ENCODE measurements at places on chromosomes 7 and 10.

- no peak for DNase-seq
Measured at GRCh38 chr7:36381056-36381455, 8.6 kb upstream of the ANLN start.

- DNase-seq = no peak
Measured at GRCh38 chr7:87687653-87688254, 59.6 kb downstream of the RUNDC3B start.

DNA sequence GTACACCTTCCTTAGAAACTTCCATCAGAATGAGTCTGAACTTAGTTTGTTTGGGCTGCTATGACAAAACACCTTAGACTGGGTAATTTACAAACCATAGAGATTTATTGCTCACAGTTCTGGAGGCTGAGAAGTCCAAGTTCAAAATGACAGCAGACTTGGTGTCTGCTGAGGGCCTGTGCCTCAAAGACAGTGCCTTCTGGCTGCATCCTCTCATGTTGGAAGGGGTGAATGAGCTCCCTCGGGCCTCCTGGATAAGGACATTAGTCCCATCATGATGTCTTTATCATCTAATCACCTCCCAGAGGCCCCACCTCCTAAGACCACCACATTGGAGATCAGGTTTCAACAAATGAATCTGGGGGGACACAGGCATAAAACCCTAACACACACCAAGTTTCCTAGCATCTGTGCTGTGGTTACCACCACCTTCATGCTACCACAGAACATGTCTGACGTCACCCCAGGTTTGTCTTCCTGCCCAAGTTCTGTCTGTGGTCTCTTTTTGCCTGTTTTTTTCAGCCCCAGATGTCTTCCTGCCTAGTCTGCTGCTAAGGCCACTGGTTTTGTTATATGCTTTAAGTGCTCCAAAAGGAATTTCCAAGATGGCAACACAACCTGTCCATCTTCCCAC, 150.9 kb upstream of the COBL start:
- DNase-seq = no peak

DNA sequence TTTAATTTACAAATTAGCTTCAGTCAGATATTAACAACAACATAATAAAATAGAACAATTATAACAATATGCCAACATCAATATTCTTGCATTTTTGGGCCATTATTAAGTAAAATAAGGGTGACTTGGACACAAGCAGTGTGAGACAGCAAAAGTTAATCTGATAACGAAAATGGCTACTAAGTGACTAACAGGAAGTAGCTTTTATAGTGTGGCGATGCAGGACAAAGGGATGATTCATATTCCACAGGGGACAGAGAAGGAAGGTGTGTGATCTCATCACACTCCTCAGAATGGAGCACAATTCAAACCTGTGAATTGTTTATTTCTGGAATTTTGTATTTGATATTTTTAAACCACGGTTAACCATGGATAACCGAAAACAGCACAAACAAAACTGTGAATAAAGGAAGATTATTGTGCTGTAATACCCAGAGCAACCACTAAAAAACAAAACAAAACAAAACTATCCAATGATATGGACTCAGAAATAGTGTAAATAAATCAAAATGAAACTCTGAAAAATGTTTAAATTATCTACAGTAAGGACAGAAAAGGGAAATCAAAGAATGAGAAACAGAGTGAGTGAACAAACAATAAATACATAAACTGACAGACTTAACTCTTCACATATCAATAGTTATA, 66.9 kb upstream of the TFEC start:
- DNase-seq = no peak

DNA sequence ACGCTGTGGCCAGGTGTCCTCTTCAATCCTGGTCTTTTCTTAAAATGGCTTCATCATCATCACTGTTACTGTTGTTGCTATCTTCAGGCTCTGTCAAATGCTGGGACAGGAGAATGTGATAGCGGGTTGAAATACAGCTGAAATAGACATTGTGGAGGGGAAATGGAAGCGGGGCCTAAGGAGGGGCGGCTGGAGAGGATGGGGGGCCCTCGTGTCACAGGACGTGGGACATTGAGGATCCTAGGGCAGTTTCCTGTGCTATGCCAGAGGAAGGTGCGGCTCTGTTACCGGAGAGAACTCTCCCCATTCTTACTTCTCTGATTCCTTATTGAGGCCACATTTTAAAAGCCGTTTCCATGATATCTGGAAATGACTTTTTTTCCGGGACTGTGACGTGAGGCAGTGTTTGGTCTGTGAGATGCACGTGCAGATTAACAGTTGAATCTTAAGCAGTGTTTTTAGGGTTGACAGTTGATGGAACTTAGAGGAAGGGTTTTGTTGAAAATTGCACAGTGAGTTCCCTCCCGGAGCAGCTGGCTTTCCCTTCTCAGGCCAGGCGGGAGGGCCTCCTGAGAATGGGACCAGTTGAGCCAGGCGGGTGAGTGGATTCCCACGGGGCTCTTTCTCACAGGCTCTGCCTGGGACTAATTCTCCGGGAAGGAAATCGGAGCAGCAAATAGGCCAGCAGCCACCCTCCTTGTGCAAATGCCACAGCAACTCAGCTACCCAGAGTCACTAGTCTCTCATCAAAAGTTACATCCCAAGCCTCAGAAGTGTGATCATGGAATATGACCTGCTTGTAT, 125.2 kb downstream of the TACC2 start:
- no peak for DNase-seq

DNA sequence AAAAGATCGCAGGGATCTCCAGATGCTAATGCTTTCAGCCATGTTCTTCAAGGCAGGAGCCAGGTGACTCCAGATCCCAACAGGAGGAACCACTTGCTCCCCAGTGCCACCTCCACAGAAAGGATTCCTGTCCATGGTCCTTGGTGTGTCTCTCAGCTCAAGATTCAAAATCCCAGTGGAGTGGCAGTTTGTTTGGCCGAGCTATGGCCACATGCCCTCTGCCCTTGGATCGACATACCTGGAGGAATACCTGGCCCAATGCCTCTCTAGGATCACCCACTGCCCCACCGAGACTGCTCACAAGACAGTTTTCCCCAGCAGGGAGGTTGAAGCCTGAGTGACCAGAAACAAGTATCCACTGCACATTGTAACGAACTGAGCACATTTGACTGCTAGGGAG, 3.9 kb upstream of the GPRIN2 start:
- DNase-seq = no peak

DNA sequence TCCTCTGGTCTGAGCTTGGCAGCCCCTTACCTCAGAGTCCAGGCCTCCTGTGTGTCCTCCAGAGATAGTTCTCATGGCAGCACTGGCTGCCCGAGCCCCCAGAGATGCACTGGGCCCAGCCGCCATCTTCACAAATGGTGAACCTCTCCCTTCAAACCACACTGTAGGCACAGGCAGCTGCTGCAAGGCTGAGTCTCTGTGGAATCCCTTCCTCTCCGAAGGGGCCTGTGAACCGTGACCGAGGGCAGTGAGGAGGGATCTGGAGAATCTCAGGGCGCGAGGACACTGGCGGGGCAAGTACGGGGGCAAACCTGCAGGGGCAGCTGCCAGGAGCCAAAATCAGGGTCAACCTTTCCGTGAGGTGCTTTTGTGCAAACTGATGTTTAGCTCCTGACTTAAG, 69.5 kb upstream of the CFAP46 start:
- no peak for DNase-seq

- peak; percentile 14 for DNase-seq
Measured at GRCh38 chr10:122662231-122662630, 37.4 kb downstream of the C10orf120 start.

GRCh38 chr7:55063061-55063460, 44.2 kb downstream of the EGFR start:
- no peak for DNase-seq

DNA sequence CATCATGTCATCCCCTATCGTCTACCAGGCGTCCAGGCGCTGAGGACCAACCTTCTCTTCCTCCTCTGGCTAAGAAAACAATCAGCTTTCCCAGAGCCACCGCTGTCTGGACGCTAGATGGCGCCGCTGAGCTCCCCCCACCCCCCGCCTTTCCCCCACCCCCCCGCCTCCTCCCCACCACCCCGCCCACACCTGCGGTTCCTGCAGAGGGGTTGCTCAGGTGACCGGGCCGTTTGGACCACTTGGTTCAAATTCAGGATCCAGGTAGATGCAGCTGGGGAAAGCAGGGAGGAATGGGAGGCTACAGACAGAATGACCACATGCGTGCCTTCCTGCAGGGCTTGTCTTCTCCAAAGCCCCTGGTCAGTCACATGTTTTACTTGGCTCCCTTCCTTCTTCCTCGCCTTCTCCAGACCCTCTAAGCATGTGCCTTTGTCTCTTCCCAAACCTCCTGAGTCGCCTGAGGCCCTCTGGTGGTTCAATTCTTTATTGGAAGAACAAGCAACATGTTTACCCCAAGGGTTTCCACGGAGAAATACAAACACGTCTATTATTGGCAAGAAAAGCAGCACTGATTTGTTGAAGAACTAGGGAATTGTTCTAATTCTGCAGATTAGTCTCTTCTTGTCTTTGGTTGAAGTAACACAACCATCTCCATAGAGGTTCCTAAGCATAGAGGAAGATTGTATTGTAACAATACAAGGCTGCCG, 24.7 kb downstream of the AOC1 start:
- no peak for DNase-seq

GRCh38 chr7:81627536-81628287, 142.1 kb downstream of the HGF start:
- DNase-seq = no peak

DNA sequence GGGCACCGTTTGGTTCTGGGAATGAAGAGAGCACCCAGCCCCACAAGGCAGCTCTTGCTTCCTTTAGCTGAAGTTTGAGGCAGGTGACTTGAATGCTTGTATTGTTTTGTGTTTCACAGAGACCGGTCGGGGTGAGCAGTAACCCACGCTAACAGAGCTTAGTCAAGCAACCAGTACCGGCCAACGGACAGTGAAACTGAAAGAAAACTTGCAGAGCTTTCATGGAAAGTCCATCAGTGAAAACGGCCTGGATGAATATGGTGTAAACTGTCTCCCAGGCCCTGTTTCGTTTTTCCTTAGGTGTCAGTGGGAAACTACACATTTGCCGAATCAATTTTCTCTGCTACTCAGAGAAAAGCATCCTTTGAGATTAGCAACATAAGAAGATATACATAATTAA, 101.1 kb downstream of the LYZL1 start:
- no peak for DNase-seq

- no peak for DNase-seq
Measured at GRCh38 chr7:140426130-140426529, 22.3 kb downstream of the RAB19 start.

DNA sequence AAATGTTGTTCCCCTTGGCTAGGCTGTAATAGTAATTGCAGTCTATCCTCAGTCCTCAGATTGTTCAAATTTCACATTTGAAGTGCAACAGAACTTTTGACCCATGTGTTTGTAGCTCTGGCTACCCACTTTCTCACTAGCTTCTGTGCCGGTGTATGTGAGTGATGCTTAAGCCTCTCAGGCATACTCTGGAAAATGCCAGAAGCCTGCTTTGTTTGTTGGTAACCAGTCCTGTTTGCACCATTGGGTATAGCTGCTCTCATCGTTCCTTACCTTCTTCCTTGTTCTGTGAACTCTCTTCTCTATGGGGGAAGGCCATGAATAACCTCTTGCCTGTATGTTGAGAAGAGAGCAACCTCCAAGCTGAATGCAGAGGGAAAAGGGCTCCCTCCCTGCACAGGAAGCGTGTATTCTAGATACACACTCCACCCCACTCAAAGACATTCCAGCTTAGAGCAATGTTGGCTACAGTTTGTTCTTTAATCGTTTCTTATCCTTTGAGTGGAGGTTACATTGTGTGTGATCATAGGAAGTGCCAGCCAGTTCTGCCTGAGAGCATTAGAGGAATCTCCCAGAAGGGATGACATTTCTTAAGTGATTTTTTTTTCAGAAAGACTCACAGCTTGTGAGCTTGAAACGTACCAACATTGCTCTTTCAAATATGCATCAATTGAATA, 40.5 kb downstream of the C1QL3 start:
- DNase-seq = no peak

GRCh38 chr7:55247428-55247827, 117.7 kb upstream of the LANCL2 start:
- DNase-seq = no peak

GRCh38 chr7:140051820-140052219, 10.9 kb downstream of the PARP12 start:
- no peak for DNase-seq

- DNase-seq = no peak
Measured at GRCh38 chr10:100341953-100342626, 4.9 kb upstream of the SCD start.
